Stimulated activated CD4-positive, alpha-beta T cell treated with anti-CD3 and anti-CD28 coated beads, Interleukin-1b, Interleukin-23, amount 100 ng/mL, for 1 hour (primary cell): ENCODE measurements at places on chromosomes 3 and 15.

DNA sequence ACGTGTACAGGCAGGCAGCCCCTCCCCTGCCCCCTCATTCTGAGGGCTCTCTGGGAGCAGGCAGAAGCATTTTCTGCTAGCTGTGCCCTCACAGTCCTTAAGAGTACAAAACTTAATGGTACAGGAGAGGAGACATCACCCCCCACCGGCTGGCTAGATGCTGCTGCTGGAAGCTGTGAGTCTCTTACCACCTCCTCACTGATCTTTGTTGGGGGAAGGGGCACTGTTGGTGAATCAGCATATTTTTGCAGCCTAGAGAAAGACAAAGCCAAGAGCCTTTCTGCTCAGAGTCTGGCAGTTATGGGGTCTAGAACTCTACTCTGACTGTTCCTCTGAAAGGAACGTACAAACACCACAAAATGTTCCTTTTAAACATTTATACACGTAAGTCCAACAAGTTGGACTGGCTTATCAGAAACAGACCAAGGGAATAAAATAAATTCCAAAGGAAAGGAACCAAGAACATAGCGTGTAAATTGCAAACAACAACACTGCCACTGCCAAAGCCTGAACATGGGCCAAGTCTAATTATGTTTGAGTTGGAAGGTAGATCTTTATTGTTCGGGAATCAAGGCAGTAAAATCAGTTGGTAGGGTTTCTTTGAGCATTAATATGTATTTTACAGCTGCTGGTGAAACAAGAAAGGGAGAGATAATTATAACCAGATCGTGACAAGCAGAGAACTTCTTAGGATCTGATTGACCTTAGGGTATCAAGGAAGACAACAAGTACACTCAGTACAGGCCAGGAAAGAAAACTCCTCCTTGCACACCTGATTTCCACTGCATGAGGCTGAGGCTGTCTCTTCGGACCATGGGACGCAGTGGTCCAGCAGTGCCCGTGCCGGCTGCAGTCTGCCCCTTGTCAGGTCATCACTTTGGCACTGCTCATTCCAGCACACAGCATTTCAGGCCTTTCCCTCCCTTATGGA, 27.4 kb downstream of the CLK3 start:
- DNase-seq: no peak

DNA sequence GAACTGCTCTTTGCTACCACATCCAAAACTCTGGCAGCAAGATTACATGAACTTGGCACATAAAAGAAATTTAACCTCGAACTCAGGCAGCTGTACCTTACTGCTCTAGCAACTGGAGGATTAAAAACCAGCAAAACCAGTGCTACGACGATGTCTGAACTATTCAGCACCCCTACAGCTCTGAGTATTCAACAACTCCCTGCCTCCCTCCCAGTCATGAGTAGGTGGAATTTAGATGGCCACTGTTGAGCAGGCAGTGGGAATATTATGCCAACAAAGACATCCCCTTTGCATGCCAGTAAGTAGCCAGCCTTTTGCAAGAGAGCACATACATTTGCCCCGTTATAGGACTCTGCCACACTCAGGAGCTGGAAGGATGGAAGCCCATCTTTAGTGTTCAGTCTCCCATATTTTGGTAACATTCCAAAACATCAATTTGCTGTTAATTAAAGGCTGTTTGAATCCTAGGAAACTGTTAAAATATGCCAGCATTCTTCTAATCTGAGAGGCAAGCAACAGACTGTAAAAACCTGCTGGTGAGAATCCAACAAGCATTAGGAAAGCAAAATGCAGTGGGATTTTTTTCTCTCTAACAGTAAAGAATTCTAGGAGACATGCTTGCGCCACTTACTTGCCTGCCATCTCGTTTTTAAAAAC, 85.4 kb downstream of the ZNF385D start:
- no peak for DNase-seq

DNA sequence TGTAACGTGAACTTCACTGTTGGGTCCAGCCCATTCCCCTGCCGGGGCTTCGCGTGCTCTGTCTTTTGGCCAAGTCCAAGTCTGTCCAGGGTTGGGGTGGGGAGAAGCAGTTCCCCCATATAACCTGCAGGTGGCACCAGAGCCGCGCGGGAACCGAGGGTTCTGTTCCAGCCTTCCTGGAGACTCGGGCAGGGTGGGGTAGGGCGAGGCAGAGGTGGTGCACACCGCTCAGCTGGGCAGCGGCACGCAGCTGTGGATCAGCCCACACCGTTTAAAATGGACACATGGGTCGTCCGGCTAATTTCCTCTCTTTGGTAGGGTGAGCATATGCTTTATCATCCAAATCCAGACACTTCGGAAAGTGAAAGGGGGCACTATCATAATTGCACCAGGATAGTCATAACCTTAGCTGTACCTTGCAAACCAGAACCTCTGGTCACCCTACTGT, 118.1 kb downstream of the TBC1D2B start:
- DNase-seq: peak; percentile 52

- no peak for DNase-seq
Observed at GRCh38 chr3:194730365-194730764, 44.7 kb downstream of the FAM43A start.

DNA sequence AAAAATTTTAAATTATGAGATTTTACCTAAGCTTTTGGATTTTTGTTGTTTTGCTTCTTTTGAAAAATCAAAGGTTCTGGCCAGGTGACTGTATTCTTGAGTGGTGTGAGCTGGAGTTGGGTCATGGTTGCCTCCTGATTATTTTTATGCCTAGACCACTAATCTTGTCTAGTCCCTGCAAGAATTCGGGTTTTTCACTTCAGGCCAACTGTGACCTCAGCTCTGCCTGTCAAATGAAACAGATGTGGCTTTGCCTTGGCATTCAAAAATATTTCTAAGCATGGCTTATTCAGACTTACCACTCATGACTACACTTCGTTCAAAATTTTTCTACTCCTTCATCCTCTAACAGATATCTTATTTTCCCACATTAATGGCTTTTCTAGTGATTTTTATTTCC, 25.4 kb upstream of the CDV3 start:
- DNase-seq: no peak
